ENCODE measurements at places on chromosomes 16 and 17.
A peak's percentile ranks its signal among the peaks of the same experiment; 100 is the strongest.

- DNase-seq: no peak
These were observed 29.7 kb downstream of the STAT5B start for GRCh38 chr17:42246515-42246914.

- DNase-seq: no peak
These were observed 7.0 kb upstream of the CALB2 start for GRCh38 chr16:71351558-71351901.

DNA sequence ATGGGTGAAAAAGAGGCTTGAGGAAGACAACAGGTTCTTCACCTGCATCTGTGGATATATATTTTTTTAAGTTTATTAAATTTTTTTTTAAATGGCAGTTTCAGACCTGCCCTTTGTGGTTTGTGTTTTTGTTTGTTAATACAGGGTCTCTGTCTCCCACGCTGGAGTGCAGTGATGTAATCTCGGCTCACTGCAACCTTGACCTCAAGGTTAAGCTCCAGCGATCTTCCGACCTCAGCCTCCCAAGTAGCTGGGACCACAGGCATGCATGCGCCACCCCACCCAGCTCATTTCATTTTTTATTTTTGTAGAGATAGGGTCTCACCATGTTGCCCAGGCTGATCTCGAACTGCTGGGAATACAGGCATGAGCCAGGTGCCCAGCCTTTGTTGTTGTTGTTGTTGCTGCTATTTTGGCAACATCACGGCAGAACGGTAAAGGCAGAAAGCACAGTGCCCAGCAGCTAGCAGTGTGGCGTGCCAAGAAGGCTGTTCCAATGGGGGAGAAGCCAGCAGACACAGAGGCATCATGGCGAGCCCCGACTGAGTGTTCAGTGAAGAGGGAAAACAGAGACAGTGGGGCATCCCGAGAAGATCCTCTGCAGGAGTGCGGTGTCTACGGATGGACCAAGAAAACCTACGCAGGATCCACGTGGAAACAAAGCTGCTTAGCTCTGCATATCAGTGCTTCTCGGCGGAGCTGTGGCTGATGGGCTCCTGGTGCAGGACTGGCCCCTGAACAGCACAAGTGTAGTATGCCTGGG lies 19.6 kb downstream of the TMC6 start:
- DNase-seq: no peak

- no peak for DNase-seq
These were observed 4.5 kb upstream of the CLDN7 start for GRCh38 chr17:7266784-7267183.

GRCh38 chr17:72104863-72105234 lies 16.0 kb upstream of the SOX9 start:
- no peak for DNase-seq

DNA sequence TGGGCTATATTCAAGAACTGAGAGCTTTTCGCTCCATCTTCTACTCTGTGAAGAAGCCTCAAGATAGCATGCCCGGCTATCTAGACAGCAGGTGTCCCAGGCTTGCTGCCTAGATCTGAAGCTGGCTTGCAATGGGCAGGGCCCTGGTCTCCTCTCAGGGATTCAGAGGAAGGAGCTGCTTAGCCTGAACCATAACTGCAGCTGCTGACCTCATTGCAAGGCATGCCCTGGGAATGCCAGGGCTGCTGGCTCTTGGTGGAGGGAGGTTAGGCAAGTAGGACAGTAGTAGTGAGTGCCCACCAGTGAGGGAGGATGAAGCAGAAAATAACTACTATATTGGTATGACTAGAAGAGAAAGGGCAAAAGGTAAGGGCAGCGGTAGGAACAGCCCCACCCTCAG lies 21.3 kb upstream of the SLC35B1 start:
- DNase-seq: no peak

- no peak for DNase-seq
These were observed 55.6 kb downstream of the CYLD start for GRCh38 chr16:50797456-50797855.

DNA sequence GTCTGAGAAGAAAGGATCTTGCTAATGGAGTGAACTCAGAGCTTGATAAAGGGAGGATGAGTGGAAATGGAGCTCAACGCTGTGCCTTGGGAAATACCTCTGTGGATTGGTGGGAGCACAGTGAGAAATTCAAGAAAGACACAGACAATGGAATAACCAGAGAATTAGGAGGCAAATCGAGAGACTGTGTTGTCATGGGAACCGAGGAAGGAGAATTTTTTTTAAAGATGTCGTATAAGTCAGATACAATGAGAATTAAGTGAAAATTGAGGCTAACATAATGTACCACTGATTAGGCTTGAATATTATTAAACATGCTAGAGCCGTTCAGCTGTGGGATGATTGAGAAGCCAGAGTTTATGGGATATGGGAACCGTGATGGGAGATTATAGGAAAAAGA lies 134.2 kb downstream of the PRKCA start:
- DNase-seq: no peak

DNA sequence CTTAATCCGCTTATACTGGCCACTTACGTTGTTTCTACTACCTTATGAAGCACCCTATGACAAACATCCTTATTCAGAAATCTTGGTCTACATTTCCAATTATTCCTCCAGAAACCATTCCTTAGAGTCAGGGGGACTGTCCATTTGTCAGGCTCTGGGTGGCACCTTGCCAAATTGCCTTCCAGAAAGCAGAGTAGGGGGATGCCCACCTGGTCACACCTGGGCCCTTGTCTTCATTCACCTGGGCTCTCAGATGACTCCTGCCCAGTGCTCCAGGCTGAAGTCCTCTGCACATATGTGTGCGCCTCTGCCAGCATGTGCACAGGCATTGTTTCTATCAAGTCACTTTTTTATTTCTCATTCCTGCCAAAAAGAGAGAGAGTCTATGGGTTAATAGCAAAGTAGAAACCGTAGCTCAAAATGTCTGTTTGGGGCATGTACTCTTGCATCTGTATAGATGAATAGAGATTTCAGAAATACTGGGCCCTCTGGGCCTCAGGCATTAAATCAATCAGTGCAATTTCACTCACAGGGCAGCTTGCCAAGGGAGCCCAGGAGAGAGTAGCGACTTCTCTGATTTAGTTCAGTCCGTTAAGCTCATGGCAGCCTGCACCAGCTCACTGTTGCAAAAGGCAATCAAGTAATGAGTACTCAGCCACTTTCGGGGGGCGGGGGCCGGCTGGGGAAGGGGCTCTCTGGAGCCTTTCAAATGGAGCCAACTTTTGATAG lies 104.7 kb downstream of the SOCS1 start:
- DNase-seq: peak; percentile 64

DNA sequence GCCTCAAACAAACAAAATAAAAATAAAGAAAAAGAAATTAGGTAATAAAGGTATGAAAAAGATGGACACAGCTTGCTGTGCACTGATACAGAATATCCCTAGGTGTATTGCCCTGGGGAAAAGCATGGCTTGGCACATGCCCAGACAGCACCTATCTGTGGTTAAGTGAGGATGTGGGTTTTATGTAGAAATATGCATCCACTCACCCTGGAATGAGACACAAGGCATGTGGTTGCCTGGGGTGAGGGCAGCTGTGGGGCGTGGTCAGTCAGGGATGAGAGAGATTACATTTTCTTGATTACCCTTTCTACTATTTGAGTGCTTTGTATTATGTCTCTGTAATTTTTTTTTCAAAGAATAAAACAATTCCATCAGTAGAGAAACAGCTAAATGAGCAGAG lies 6.9 kb downstream of the PLLP start:
- DNase-seq: no peak

GRCh38 chr16:81483970-81484595 lies 39.5 kb downstream of the CMIP start:
- DNase-seq: no peak

GRCh38 chr16:2468233-2468724 lies 2.8 kb upstream of the NTN3 start:
- peak; percentile 75 for DNase-seq

- DNase-seq: peak; percentile 39
These were observed 123.0 kb downstream of the CHD9NB start for GRCh38 chr16:52929478-52930400.

GRCh38 chr16:67872131-67872630 lies 671 bp upstream of the EDC4 start:
- DNase-seq: no peak

- DNase-seq: peak; percentile 57
These were observed 6.3 kb downstream of the PDF start for GRCh38 chr16:69324013-69324531.

DNA sequence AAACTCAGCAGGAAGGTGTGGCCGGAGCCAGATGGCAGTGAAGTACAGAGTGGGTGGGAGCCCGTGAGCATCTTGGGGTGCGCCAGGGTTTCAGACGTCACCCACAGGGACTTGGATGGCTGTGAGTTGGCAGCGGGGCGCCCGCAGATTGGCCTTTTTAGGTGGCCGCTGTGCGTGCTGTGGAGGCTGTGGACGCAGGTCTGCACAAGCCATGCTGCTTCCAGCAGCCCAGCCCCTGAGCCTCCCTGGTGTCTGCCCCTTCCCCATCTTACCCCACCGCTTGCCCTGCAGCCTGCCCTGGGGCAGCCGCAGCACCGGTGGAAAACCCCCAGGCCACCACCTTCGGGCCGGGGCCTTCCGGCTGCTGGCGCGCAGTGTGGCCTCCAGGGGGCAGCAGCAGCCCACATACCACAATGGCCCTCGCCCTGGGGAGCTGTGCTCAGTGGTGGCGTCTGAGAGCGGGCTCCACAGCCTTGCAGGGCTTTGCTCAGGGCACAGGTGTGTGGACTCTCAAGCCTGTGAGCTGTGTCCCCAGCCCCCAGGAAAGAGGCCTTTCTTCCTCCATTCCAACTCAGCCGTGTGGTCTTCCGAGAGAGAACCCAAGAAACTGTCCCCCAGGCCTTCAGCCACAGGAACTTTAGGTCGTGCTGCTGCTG lies 11.8 kb downstream of the ENDOV start:
- peak; percentile 98 for DNase-seq

DNA sequence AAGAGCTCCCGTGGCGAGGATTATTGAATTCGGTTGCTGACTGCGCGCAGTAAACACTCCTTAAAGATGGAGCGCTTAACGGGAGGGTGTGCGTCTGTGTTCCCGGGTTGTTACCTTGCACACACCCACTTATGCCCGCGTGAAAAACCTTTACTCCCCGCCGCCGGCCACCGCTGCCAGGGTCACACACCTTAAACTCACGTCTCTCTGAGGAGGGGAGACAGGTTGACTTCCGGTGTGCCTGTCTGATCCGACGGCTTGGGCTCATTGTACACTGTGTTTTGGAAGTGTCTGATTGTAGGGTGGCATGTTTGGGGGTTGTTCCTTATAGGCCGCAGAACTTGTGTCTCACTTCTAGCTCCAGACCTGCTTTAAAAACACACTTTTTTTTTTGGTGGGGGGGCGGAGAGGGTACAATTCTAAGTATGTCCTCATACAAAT lies 66.8 kb downstream of the KPNA2 start:
- DNase-seq: peak; percentile 36

DNA sequence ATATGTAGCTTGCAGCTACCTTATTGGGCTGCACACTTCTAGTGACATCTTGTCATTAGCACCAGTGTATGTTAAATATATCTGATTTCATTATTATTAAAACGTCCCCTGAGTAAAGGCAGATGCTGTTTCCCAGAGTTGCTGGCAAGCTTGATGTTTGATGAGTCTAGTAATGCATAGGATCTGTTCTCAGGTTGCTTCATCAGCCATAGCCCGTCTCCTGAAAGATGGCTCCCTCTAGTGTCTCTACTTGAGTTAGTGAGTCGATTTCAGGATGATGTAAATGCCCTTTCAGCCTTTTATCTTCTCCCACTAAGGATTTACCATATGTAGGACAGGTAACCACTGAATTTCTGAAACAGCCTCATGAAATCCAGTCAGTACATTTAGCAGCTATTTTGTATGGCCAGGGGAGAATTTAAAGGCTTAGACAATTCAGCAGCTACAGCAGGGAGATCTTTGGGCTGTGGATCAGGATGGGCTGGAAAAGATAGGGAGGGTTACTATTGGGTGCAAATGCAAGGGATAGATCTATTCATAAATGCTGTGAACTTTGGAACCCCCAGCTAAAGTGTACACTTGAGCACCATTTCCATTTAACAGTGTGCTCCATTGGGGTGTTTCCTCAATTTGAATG lies 376.3 kb downstream of the CNTNAP4 start:
- peak; percentile 39 for DNase-seq

DNA sequence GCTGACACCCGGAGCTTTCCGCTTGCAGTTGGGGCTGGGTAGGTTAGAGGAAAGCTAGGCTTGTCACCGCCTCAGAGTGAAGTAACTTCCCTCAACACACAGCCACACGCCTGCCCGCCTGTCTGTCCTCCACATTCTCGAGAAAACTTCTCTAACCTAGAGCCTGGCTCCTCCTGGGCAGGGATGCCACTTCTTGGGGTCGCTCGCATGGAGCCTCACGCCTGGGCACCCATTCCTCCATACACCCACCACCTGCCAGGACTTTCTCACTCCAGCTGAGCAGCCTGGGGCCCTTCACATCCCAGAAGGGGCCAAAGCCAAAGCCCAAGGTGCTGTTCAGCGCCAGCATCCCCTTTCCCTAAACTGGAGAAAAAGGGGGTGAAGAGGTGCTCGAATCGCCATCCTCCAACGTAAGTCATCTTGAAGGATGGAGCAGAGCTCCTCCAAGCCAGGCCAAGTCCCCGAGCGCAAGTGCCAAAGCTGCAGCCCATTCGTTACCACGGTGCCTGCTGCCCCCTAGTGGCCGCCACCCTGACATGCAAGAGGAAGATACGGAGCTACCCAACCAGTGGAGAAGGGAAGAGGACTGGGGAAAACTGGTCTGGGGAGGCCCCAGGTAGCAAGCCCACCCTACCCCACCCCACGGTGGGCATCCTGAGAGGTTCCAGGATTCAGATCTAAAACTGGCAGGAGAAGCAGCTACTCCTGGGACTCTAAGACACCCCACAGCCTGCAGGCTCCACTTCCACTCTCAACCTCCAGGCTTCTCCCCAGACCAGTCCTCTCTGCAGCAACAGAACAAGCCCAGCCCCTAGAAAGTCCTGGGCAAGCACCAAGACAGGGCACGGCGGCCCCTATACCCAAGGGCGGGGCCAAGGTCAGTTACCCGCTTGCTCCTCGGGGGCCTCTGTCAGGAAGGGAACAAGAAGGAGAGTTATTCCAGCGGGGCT lies 63.1 kb downstream of the MYO18A start:
- peak; percentile 85 for DNase-seq

GRCh38 chr16:13049688-13050087 lies 148.3 kb downstream of the SHISA9 start:
- DNase-seq: no peak

GRCh38 chr17:58232707-58233156 lies 5.7 kb upstream of the LPO start:
- DNase-seq: no peak

- no peak for DNase-seq
These were observed 246.9 kb downstream of the PRKCA start for GRCh38 chr17:66549311-66549704.

DNA sequence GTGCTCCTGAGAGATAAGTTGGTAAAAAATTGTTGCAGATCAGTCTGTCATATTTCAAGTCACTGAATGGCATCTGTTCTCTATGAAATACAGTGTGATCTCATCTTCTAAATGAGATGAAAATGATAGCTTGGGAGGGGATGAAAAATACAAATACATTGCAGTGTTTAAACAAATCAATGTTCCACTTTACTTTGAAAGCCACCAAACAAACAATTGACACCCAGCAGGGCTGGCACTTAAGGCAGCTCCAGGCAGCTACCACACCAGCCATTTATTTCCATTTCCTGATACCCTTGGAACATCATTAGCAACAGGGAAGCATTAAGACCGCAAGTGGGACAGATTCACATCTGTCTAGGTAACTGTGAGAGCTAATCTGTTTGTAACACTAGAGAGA lies 827.6 kb upstream of the KIF2B start:
- DNase-seq: peak; percentile 36

- DNase-seq: no peak
These were observed 12.0 kb downstream of the FAM83G start for GRCh38 chr17:18992454-18993130.

GRCh38 chr16:88504489-88505404 lies 51.7 kb downstream of the ZFPM1 start:
- no peak for DNase-seq

GRCh38 chr16:81599034-81599744 lies 154.6 kb downstream of the CMIP start:
- no peak for DNase-seq

Measured in SK-N-SH (cell line).